ENCODE measurements at places on chromosomes 1 and 21.

DNA sequence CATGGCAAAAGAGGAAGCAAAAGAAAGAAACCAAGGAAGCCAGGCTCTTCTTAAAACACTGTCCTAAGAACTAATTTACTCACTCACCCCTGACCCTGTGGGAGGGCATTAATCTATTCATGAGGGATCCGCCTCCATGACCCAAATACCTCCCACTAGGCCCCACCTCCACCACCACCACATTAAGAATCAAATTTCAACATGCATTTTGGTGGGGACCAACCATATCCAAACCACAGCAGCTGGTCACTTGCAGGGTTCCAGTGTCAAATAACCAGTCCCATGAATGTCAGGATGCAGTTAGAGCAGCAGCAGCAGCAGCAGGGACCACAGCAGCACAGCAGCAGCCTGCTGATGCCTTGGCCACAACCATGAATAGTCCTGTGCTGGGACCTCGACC, 83.8 kb downstream of the ZC3H11B start:
- DNase-seq = no peak

DNA sequence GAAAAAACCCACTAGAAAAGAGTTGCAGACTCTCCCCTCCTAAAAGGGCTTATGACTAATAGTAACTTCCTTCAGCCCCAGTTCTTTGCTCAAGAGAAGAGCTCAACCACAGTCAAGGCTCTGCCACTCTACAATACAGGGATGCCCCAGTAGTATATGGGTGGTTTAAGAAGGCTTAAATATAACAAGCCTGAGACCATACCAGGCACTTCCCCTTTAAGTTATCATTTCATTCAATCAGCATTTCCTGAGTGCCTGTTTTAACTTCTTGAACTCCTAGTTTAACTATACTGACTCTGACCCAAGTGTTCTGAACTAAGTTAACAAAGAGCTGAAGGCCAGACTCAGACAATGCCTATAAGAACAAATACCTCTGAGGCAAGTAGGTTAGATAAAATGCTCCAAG, 19.8 kb downstream of the PRPF38A start:
- no peak for DNase-seq

GRCh38 chr1:228996281-228996680, 261.0 kb downstream of the RHOU start:
- no peak for DNase-seq

- DNase-seq = no peak
Observed at GRCh38 chr1:156480411-156481192, 20.0 kb downstream of the MEF2D start.

GRCh38 chr1:99748419-99748818, 18.0 kb downstream of the FRRS1 start:
- DNase-seq = no peak

Data from LNCaP clone FGC (cell line).